ENCODE measurements at places on chromosomes 11 and 22.

- DNase-seq = no peak
These were observed 1.1 kb upstream of the VPS37C start for GRCh38 chr11:61162092-61162941.

DNA sequence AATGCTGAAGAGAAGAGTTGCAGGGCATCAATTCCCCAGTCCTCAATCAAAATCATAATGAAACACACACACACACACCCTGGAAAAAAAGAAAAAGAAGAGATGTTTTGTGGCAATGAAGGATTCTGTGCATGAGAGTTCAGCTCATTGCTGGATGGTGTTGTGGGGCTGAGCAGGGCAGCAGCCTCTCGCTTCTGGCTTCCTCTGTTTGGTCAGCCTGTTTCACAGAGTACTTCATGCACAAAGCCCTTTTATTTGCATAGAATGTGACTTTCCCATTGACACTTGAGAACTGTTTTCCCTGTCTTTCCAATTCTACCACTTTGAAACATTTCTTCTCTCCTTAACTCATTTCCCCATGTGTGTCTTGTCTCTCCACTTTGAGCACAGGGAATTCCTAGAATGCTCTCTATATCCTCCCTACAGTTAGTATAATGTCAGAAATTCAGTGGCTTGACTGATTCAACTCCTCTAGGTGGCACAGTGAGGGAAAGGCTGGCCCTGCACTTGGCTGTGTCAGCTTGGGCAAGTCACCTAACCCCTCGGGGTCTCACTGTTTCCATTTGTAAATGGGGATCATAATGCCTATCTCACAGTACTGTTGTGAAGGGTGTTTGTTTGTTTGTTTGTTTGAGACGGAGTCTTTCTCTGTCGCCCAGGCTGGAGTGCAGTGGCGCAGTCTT lies 25.4 kb upstream of the BSX start:
- DNase-seq = no peak

GRCh38 chr11:65703846-65704245 lies 8.2 kb upstream of the KAT5 start:
- DNase-seq = no peak

DNA sequence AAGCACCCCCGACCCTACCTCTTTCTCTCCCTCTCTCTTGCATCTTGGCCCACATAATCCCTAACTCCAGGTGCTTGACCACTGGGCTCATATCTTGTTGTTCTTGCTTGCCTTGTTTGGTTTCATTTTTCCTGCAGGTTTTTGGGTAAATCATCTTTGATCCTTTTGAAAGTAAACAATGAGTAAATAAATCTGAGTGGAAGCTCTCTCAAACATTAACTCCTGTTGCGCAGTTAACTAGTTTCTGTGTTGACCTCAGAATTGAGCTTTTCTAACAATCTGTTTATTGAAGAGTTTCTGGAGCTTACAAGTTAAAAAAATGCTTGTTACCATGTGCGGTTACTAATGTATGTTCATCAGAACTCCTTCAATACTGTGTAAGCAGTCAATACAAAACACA lies 38.8 kb upstream of the MICAL2 start:
- DNase-seq = no peak

GRCh38 chr11:133965031-133965601 lies 8.3 kb upstream of the IGSF9B start:
- no peak for DNase-seq

All from effector CD8-positive, alpha-beta T cell (primary cell).